ENCODE measurements at places on chromosomes 1 and 21.

GRCh38 chr1:170935231-170935630 is at the start of gene MROH9:
TSS of gene MROH9 (plus strand) at chr1:170935534. CDS start at chr1:170945557, 10,023 bp downstream.
- no peak for DNase-seq

DNA sequence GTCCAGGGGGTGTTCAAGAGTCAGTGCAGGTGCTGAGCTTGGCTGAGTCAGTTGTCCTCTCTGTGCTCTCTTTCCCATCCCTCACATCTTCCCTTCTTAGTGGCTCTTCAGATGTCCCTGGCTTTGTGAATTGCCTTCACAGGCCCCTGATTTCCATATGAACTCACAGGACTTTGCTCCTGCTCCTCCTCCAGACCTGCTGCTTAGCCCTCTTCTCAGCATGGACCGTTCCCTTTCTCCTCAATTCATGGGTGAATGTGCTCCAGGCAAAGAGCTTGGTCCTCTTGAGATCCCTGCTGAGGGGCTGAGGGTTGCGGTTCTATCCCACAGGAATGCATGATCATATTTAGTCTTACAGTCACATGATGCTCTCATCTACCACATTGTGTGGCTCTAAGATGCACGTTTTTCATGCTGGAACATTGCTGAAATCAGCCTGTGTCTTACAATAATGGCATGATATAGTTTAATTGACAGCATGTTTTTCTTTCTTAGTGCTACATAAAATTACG is 30.5 kb downstream of the CACNA1E start:
- no peak for DNase-seq

- DNase-seq = no peak
Measured at GRCh38 chr1:64060611-64061302, 142.7 kb upstream of the UBE2U start.

DNA sequence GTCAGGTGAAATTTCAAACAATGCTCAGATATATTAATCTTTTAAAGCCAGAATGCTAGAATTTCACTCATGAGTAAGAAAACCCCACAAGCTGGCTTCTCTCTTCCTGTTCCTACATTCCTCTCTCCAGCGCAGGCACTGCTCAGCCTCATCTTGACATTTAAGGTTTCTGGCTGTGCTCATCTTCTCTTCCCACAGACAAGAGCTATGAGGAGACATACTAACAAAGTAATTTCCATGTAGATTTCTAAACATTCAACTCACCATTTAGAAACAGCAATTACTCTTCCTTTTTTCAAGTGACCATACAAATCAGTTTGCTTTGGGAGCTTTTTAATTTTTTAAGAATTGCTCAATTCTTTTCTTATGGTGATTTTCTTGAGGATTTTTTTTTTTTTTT is 7.8 kb upstream of the LRRC8D start:
- no peak for DNase-seq

GRCh38 chr1:172827841-172828240 is 168.9 kb downstream of the FASLG start:
- no peak for DNase-seq

GRCh38 chr1:6308449-6308848 is 47.6 kb upstream of the GPR153 start:
- DNase-seq = no peak

DNA sequence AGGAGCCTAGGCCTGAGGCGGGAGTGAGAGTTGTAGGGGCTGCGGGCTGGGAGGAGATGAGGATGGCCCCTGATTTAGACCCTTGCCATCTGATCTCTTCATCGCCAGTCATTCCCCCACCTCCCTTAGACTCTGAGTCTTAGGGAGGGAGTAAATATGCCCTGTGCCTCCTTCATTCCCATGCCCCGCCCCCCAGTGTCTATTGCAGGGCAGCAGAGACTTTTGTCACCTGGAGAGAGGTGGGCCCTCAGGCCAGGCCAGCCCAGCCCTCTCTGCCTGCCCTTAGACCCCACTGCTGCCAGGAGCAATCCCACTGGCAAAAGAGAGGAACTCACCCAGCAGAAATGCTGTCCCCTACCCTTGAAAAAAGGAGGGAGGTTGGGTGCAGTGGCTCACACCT is 3.2 kb upstream of the MFAP2 start:
- DNase-seq = no peak

- no peak for DNase-seq
Measured at GRCh38 chr1:226549937-226550671, 1.5 kb downstream of the STUM start.

DNA sequence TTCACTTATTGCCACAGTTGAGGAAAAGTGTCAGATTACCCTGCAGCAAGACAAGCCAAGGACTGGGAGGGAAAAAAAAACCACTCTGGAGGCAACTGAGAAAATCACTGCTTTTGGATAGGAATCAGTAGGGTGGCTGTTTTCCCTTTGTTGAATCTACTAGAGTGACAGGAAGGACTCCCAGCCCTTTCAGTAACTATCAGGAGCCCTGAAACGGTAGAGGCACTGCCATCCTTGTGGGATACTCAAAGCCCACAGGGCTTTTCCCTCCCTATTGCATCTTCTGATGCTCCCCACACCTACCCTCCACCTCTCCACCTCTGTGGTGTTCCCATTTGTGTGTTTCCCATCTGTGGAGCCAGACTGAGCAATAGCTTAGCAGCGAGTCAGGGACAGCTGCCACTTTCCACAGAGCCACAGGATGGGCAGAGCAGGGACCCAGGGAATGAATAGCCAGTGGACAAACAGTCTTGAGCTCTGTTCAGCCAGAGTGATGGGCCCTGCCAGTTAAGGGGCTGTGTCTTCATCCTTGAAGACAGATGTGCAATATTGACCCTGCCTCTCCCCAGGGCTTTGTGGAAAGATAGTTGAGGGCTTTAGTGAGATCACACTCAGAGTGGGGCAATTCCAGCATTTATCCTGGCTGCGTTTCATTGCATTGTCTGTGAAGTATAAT is 13.9 kb downstream of the UBIAD1 start:
- DNase-seq = no peak

DNA sequence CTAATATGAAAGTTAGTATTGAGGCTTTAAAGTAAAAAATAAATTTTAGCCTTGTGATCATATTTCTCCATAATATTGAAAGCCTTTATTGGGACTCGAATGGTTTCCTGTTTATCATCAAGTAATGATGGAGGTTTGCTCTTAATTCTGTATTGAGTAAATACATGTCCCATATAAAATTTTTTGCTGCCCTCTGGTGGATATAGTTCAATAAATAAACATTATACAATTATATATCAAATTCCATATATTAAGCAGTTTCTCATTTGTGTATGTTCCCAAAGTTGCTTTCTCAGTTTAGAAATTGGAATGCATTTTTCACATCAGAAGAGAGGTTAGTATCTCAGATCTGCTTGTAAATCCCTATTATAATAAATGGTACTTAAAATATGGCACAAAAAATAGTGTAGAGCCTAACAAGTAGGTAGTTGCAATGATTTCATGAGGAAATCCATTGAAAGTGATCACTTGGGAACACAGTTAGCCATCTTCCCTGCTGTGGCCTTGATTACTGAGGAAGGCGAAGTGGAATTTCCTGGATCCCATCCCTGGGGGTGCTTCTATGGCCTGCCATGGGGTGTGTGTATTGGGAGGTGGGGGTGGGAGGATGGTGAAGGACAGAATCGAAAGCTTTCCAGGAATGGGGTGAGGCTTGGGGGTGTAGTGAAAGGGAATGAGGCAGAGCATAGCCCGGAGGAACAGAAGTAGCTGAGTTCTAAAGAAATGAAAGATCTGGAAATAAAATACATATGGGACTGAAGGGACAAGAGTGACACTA is 84.1 kb upstream of the C21orf91 start:
- no peak for DNase-seq

DNA sequence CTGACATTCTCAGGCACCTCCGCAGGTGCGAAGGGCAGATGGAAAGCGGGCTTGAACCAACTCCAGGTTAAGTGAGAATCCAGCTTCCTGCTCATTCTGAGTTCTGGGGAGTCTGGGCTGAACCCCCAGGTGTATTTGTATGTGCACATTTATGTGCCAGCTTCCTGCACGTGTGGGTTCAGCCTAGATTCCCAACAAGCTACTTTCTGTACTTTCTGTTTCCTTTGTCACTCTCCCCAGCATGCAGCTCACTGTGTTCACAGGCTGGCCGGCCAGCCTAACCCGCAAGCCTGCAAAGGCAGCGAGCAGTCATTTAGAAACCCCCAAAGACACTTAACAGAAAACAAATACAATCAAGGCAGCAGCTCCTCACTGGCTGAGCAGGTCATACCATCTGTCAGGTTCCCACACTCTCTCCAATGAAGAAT is 1.3 kb upstream of the IL19 start:
- DNase-seq = no peak

DNA sequence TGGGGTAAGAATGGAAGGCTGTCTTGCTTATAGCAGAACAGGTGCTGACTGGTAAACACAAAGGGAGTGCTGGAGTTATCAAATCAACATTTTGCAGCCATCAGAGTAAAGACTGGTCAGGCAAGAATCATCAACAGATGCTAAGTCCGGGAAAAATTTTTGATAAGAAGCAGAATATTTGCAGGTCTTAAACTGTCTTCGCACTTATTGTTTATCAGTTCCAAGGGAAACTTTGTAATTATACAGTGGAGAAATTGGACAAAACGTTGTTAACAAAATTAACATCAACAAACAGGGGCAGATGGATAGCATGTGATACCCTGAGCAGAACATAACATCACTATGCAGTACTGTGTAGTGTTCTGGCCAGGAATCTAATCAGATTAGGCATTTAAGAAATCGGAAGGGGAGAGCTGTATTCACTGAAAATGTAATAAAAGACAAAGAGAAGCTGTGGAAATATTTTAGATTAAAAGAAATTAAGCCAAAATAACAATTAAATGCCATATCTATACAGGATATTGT is 127.1 kb downstream of the DAB1 start:
- no peak for DNase-seq

DNA sequence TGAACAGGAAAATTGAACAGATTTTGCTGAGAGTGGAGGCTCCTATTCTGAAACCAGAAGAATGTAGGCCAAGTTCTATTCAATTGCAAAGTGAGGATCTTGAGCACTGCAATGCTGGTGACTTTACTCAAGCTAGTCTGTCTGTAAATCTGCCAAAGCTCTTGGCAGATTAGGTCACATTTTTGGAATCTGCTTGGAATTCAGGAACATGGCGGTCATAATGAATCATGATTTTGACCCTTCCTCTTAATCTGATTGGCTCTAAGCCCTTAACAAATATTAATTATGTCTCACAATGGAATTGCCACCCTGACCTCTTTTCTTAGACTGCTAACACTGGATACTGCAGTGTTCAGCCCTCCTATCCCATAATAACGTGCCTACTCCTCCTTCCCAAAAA is 7.2 kb upstream of the GNG12 start:
- peak; percentile 52 for DNase-seq

GRCh38 chr1:237509748-237510147 is 381.0 kb downstream of the ZP4 start:
- DNase-seq = no peak

DNA sequence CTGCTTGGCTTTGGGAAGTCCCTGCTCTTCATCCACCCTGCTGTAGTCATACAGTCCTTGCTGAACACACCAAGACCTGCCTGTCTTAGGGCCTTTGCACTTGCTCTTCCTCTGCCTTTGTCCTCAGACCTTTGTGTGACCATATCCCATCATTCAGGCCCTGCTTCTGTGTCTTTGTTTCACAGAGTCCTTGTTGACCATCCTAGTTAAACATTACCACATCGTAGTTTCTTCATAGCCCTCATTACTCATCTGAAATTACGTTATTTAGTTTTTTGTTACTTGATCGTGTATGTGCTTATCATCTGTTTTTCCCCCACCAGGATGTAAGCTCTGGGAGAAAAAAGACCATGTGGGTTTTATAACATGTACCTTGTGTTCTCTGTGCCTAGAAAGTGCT is 18.3 kb upstream of the SPRR5 start:
- no peak for DNase-seq

DNA sequence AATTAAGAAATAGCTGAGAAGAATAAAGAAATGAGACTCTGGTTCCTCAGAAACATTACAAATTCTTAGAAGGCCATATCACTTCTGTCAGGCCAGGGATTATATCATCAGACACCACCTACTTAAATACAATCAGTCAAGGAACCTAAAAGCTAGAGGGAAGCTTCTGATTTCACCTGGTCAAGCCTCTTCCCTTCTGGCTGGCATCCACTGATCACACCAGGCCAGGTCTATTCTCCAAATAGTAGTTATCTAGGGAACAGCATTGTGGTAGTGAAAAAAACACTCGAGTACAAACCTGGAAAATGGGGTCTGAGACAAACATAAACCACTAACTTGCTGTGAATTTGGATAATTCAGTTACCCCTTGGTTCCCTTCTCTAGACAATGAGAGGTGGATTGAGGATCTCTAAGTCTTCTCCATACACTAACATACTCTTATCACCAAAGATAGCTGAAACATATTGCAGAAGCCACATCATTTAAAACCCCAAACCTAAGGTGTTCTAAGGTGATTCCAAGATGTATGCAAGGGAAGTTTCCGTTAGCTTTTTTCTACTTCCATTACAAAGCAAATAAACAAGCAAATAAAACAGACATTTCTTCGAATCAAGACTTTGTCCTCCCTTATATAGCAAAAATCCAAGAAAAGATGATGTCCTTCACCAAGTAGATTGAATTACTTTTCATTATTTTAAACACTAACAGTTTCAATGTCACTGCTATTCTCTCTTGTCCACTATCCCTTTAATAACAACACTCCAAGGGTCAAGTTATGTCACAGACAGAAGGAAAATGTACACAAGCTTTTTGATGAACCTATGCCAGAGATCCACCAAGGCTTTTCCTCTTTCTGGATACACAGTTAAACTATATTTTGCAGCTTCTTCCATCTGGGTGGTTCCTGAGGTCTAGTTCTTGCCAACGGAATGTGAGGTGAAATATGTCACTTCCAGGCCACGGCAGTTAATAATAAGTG is 212.9 kb downstream of the KCNH1 start:
- DNase-seq = no peak

- no peak for DNase-seq
Measured at GRCh38 chr1:3115275-3116149, 46.5 kb downstream of the PRDM16 start.

DNA sequence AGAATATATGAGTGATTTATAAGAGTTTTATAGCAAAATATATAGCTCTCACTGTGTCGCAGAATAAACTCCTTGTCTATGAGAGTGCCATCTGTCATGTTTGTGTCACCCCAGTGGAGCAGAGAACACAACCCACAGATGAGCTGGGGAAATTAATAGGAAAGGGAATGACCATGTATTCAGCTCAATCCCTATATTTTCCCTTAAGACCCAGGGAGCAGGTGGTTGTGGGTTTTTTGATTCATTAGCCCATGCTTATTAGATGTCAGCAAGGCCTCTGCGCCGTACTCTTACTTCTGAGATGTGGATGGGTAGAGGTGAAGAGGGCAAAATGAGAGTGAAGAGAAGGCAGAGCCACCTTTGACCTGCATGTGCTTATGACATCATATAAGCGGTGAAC is 4.1 kb upstream of the GREM2 start:
- no peak for DNase-seq

DNA sequence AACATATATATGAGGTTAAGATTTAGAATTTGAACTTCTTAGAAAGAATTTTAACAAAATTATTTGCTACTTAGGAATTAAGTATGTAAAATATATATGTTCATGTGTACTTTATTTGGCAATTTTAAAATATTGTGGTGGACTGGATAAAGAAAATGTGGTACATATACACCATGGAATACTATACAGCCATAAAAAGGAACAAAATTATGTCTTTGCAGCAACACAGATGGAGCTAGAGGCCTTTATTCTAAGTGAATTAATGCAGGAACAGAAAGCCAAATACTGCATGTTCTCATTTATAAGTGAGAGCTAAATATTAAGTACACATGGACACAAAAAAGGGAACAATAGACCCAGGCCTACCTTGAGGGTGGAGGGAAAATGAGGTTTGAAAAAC is 72.2 kb upstream of the FMN2 start:
- no peak for DNase-seq
